ENCODE measurements at places on chromosomes 16 and 17. TPM values are rescaled to one million over a fixed set of nuclear protein-coding genes. Genes with fewer than 3 reads are reported as not detected.

Gene CYGB
- polyA plus RNA-seq = 0.28 TPM

Gene KRTAP4-6
- polyA plus RNA-seq = not detected

Gene FOXC2
- not detected for polyA plus RNA-seq

Gene KRT9
- not detected for polyA plus RNA-seq

Gene GPRC5B
- 4,196 TPM for polyA plus RNA-seq

Gene TNRC6A
- 30.6 TPM for polyA plus RNA-seq

Gene C16orf96
- polyA plus RNA-seq = not detected

Gene CES5A
- not detected for polyA plus RNA-seq

Gene TEX19
- not detected for polyA plus RNA-seq

Gene ABAT
- 96.3 TPM for polyA plus RNA-seq

Gene PYCARD
- not detected for polyA plus RNA-seq

Gene CARD14
- polyA plus RNA-seq = not detected

Gene SLC52A1
- polyA plus RNA-seq = not detected

Gene ECI1
- polyA plus RNA-seq = 2.8 TPM

Gene TBC1D26
- not detected for polyA plus RNA-seq

Gene KRTAP9-4
- polyA plus RNA-seq = not detected

Gene ACSM5
- polyA plus RNA-seq = 2.9 TPM

Gene TEX14
- 2.9 TPM for polyA plus RNA-seq

Gene HOXB8
- not detected for polyA plus RNA-seq

Gene CPNE7
- 0.71 TPM for polyA plus RNA-seq

Gene HEATR3
- 1.5 TPM for polyA plus RNA-seq

Gene BAIAP3
- 1.5 TPM for polyA plus RNA-seq

Gene WBP2
- polyA plus RNA-seq = 30.4 TPM

Gene CLDN6
- not detected for polyA plus RNA-seq

Gene SSTR5
- not detected for polyA plus RNA-seq

Gene NOG
- 4.9 TPM for polyA plus RNA-seq

Gene NACA2
- polyA plus RNA-seq = 0.53 TPM

Gene ASPHD1
- polyA plus RNA-seq = 5.0 TPM

Gene PYDC1
- 0.94 TPM for polyA plus RNA-seq

Gene LAT
- polyA plus RNA-seq = 4.9 TPM

Gene POLR2C
- 15.9 TPM for polyA plus RNA-seq

Gene ARHGAP27
- not detected for polyA plus RNA-seq

Gene SCN4A
- 0.10 TPM for polyA plus RNA-seq
